Right ventricle myocardium inferior (tissue), 1 donor: ENCODE measurements at places on chromosomes 5 and 9. TPM values are rescaled to one million over a fixed set of nuclear protein-coding genes. Genes with fewer than 3 reads are reported as not detected.

SLC36A3 gene
- not detected for total RNA-seq

- DNase-seq, result no peak
Observed at GRCh38 chr9:75803130-75803529, 87.3 kb upstream of the PCSK5 start.

DNA sequence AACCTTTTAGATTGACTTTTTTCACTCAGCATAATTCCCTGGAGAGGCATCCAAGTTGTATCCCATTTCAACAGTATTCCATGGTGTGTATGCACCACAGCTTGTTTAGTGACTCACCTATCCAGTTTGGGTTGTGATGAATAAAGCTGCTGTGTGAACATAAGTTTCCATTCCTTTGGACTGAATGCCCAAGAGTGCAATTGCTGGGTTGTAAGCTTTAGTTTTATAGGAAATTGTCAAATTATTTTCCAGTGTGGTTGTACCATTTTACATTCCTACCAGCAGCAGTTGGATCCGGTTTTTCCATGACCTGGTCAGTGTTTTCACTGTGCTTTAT is 60.9 kb upstream of the TMED7 start:
- DNase-seq, result no peak

PAXX gene
- total RNA-seq, result 26.9 TPM

- no peak for DNase-seq
Observed at GRCh38 chr5:121462441-121462840, 389.2 kb upstream of the FTMT start.

DNA sequence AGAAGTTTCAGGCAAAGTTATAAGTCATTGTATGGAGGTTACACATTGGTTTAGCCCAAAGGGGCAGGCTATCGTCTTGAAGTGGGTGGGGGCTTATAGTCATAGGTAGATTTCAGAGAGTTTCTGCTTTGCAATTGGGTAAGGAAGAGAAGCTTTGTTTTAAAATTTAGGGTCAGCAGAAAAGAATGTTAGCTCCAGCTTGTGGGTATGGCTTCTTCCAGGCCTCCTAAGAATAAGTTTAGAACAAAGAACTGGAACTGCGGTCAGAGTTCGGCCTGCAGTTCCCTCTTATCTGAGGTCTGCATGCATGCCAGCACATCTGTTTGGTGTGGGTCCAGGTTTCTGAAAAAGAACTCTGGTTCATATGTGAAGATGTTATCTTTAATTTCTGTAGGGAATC is 96.1 kb downstream of the CYFIP2 start:
- no peak for DNase-seq
